ENCODE measurements at places on chromosomes 5 and 9.
A peak's percentile ranks its signal among the peaks of the same experiment; 100 is the strongest.

- DNase-seq, result no peak
These were observed 58.3 kb upstream of the NXNL2 start for GRCh38 chr9:88476491-88477271.

DNA sequence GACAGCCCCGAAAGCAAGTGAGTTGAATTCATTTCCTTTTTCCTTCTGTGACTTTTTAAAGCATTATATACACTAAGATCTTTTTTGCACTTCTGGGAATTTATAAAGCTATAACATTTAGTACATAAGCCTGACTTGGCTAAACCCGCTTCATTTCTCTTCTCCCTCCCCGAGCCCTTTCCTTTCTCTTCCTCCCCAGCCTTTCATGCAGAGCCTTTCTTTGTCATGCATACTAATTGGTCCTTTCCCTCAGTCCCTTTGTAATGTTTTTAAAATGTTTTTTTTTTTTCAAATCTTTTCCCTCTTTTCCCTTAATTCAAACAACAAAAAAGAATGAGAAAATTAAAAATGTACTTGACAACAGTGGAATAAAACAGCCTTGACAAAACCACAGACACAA, 246.4 kb downstream of the PSAT1 start:
- DNase-seq, result no peak

GRCh38 chr9:99820685-99821395, 845 bp upstream of the NR4A3 start:
- DNase-seq, result no peak

DNA sequence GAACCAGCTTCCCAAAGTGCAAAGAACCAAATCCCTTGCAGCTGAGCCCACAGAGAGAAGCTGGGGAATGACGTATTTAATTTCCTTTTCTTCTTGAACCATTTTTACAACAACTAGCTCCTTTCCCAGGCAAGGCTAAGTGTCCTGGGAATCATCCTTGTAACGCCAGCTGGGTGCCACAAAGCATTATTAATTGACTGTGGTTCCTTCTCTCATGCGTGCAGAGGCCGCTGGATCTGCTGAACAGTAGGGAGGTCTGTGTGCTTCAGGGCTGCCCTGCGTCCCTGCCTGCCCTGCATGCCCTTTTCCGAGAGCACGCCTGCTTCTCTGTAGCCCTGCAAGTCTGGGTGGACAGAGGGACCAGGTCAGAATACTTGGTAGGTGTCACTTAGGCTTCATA, 124.1 kb upstream of the OTULINL start:
- DNase-seq, result no peak

DNA sequence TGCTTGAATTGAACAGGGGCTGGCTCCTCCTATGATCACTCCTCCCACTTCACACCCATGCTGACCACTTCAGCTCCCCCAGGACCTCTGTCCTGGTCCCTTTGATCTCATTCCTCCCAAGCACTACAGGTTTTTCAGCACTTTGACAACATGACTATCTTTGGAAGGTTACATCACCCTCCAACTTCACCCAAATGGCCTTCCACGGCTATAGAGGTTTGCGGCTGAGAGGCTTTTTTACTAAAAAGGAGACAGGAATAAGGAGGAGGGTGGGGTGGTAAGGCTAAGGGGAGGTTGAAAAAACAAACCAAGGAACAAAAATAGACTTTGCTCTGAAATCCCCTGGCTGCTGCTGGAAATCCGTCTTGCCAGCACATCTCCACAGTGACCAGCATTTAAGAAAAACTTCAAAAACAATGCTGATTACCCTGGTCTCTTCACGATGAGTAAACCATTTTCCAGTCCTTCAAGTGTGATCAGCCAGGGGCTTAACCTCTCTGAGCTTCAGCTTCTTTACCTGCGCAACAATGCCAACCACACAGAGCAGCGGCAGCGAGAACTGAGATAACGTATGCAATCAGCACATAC, 102.7 kb downstream of the DPYSL3 start:
- peak; percentile 51 for DNase-seq

DNA sequence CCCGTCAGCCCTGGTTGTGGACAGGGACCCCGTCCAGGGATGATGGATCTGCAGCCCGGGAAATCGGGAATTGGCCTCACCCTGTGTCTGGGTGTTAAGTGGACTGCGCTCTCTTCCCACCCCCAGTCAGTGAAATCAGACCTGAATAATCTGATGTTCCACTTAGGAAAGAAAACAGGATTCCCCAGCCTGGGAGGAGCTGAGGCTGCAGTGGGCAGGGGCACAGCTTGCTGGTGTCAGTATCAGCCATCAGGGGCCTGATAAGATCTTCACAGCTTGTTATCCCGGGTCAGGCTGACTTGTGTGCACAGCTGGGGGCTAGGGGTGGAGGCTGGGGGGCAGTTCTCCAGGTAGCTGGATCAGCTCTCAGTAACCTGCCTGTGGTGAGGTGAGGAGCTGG, 29.1 kb downstream of the LMX1B start:
- DNase-seq, result no peak

GRCh38 chr9:3807601-3808000, 281.8 kb upstream of the RFX3 start:
- no peak for DNase-seq

DNA sequence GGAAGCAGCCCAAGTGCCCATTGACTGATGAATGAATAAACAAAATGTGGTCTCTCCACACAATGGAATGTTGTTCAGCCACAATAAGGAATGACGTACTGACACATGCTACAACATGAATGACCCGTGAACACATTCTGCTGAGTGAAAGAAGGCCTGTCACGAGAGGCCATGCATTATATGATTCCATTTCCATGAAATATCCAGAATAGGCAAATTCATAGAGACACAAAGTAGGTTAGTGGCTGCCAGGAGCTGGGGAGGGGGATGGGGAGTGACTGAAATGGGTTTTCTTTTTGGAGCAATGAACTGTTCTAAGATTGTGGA, 41.4 kb downstream of the BICD2 start:
- no peak for DNase-seq

- no peak for DNase-seq
These were observed 44.6 kb upstream of the SEMA4D start for GRCh38 chr9:89542401-89543021.

DNA sequence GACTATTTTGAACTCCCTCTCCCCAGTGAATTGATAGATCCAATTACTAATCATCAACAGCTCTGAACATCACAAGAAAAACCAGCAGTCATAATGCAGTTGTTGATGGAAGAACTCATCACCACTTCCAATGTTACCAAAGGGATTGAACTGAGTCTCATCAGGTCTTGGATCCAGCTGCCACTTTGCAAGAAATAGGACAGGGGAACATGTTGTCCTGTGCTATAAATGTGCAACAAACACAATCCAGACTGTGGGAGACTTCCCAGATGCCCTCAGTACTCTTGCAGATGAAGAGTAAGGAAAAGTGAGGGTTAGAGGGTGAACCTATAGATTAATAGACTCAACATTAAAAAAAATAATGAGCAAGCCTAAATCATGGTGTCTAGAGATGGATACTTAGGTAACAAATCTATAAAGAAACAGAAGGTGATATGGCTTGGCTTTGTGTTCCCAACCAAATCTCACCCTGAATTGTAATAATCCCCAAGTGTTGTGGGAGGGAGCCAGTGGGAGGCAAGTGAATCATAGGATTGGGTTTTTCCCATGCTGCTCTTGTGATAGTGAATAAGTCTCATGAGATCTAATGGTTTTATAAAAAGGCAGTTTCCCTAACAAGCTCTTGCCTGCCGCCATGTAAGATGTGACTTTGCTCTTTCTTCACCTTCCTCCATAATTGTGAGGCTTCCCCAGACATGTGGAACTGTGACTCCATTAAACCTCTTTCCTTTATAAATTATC, 63.4 kb upstream of the PAPPA start:
- DNase-seq, result no peak

GRCh38 chr5:132465059-132465707, 25.4 kb downstream of the IRF1 start:
- no peak for DNase-seq

- peak; percentile 72 for DNase-seq
These were observed at the start of gene ADAMTSL1 for GRCh38 chr9:18473652-18474279. TSS of gene ADAMTSL1 (plus strand) at chr9:18474153. CDS start at chr9:18474233, 80 bp downstream.

DNA sequence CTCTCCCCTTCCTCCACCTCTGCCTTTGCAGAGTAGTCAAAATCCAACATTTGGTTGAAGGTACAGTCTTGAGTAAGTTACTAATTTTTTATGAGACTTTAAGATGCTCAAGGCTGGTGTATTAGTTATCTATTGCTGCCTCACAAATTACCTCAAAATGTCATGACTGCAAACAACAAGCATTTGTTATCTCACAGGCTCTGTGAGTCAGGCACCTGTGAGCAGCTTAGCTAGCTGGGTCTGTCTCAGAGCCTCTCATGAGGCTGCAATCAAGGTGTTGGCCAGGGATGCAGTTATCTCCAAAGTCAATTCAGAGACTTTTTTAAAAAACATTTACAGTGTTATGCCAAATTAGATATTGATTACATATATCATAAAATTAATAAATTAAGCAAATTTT, 371.3 kb upstream of the RGMB start:
- no peak for DNase-seq

DNA sequence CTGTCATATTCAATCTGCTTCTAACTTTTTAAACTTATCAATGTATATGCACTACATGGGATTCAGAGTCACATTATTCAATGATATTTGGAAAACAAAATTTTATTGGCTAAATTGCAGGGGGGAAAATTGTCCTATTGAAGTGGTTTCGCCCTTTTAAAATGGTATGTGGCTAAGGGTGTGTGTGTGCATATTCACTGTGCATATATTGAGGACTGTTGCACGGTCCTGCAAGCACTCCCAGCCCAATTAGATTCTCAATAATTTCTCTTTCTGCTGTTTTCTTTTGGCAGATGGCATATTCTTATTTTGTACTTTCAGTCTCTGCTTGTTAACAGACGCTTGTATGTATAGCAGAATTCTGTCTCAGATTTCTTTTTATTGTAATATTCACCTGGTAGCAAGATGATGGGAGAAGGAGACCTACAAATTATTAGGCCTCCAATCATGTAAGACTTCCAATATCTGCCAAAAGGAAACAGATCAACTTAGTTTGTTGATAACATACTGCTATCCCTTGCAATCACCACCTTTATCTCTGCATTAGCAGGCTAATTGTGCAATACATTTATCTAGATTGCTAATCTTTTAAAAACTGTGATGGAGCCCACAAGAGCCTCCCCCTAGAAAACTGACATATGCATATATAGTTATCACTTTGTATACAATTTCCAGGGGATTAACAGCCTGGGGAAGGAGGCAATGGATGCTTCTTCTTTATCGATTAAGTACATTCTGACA, 411.5 kb downstream of the PLK2 start:
- no peak for DNase-seq

GRCh38 chr5:96509316-96509715, 76.3 kb upstream of the PCSK1 start:
- DNase-seq, result no peak

GRCh38 chr9:87545858-87546257, 48.2 kb downstream of the DAPK1 start:
- DNase-seq, result no peak

DNA sequence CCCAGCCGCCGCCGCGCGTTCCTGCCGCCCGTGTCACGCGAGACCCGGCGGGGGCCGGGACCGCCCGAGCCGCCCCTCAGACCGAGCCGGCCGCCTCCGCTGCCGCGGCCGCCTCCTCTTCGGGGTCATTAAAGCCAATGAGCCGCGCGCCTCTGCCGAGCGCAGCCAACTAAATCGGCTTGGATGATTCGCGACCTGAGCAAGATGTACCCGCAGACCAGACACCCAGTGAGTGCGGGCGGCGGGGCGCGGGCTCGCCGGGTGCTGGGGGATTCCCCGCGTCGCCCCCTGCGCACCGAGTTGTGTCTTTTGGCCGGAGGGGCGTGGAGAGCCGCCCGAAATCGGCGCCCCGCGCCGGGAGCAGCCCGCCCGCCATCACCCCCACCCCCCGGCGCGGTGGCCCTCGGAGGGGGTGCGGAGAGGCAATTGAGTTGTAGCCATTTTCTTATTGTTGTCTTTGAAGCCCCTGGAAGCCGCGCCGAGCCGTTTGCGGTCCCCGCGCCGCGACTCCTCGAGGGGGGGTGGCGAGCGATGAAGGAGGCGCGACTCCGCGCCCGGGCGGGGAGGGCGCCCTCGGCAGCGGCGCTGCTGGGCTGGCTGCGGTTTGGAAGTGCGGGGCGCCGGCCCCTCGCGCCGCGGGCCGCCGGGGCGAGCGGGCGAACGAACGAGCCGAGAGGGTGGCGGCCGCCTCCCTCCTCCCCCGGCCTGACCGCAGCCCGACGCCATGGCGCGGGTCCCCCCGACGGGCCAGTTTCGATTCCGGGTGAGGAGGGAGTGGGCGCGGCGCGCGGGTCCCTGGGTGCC, 1.0 kb downstream of the TLE4 start:
- DNase-seq, result no peak

GRCh38 chr9:77946296-77946695, 85.3 kb downstream of the GNAQ start:
- no peak for DNase-seq
